Stimulated activated naive CD8-positive, alpha-beta T cell treated with anti-CD3 and anti-CD28 coated beads, Interleukin-15, amount 100 ng/mL, for 72 hours (primary cell): ENCODE measurements at places on chromosomes 3 and 15.
A peak's percentile ranks its signal among the peaks of the same experiment; 100 is the strongest.

DNA sequence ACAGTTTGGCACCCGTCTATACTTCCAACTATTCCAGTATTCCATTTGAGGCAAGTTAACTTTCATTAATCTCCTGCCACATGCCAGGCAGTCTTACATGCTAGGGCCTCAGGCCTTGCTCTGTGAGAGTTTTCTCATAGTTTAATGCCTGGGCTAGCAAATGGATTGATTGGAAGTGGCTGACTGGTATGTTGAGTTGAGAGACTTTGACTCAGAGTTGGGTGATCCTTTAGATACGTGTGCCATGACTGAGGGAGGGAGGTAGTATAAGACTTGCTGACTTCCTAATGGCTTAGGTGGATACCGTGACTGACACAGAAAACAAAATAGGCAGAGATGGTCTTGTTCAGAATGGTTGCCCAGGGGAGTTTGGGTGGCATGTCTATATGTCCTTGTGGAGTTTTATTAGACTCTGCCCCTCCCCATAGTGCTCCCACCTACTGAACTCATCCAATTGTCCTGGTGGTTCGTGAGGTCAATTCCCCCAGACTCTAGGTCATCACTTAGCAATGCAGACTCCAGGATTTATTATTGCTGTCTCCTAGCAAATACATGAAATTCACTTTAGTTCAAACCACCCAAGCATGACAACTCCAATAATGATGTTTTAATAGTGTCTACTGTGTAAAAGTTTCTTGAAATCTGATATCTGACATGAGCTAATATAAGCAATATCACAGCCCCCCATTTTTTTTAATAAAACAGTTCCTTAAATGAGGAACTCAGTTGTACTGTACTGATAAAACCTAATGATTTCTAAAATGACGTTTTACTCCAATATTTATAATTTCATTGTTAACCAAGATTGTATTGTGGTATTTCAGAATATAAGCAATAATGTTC, 413.9 kb upstream of the MDFIC2 start:
- DNase-seq, result no peak

GRCh38 chr3:32502118-32502945, at the start of gene CMTM6:
TSS of gene CMTM6 (minus strand) at chr3:32502852. CDS start at chr3:32502745, 107 bp downstream.
- DNase-seq, result peak; percentile 69

DNA sequence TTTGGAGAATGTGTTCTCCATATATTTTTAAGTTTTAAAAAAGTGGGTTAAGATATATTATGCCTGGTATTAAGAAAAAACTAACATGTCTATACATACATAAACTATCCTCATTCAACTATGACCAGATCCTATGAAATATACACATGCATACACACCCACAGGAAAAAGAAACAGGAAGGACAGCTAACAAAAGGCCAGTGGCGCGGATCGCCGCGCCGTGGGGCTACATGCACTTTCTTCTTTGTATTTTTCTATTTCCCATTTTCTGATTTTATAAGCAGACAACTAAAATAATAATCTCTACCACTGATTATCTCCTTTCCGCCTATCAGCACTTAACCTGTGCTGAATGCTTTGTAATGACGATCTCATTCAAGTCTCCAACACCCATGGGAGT, 160.1 kb downstream of the OR4M2 start:
- DNase-seq, result no peak

- no peak for DNase-seq
Observed at GRCh38 chr3:52791366-52791765, 3.2 kb upstream of the ITIH3 start.

- no peak for DNase-seq
Observed at GRCh38 chr3:12181806-12182205, 23.1 kb upstream of the TIMP4 start.

DNA sequence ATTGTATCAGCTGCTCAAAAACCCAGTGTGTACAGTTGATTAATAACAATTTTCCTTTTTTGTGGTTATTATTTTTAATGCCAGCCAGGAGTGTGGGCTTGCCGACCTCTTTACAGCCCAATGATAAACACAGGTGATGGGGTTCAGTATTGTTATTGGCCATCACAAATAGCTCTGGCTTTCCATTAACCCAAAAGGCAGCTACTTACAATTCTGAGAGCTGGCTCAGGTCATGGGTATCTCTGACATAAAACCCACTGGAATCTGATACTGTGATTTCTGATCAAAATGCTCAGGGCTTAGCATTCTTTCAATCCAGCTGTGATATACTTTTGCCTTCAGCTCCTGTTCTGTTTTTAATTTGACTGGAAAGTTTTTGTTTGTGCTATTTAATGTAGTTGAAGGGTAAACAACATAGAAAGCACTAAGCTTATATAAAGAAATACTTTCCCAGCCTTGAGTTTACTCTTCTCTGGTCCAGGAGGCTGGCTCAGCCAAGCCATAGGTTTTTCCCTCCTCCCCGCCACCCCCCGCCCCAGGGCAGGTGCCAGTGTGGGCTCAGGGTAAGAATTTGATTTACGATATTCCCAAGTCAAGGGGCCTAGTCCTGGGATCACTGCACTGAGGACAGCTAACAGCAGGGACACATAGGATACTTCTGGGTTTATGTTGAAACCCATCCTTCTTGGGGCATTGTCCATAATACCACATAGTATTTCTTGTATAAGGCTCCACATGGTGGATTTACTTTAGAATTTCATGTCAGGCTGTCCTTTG, 54.0 kb upstream of the MYZAP start:
- no peak for DNase-seq

DNA sequence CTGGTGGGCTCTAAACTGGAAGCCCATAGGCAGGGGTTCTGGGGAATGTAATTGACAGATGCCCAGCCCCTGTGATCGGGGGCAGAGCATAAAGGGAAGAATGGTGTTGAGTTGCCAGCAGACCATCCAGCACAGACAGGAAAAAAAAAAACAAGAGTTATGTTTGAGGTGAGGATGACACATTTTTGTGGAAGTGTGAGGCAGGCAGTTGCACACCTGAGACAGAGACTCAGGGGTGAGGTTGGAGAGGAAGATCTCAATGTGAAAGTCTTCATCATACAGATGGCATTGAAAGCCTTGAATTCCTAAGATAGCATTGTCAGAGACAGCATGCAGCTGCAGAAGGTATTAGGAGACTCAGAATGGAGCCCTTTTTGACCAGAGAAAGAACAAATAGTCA, 18.6 kb upstream of the ST8SIA2 start:
- no peak for DNase-seq

DNA sequence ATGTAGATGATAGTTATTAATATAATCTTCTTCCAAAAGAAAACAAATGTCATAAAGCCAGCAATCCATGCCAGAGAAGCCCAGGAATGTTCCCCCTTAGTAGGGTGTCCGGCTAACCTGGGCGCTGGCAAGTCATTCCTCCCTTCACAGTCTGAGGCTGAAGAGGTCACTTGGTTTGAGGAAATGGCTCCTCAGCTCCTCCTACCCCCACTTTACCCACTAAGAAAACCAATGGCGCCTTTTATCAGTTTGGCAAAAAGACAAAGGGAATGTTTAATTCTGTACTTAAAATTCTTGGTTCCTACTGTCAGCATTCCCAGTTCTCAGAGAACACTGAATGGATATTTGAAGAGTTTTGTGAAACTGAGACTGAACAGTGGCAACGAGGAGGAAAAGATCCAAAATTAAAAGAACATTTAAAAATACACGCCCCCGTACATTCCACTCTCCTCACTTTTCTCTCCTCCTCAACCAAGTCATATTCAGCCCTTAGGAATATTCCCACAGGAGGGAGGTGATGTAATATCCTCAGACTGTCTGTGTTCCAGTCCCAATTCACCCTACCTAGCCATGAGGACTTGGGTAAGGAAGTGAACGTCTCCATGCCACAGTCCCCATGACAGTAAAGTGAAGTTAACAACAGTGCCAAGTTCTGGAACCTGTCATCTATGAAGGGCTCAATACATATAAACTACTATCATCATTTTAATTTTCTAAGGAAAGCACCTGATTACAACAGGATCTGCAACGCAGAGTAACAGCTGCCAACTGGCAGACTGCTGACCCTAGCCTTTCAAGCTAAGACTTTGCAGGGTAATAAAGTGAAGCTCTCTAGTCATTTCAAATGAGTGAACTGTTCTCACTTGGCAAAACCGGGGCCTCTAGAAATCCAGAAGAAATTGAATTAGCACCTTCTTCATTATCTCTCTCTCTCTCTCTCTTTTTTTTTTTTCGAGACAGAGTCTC, 234.5 kb upstream of the ICE2 start:
- no peak for DNase-seq

- DNase-seq, result no peak
Observed at GRCh38 chr3:69088063-69088462, 3.3 kb downstream of the ARL6IP5 start.

DNA sequence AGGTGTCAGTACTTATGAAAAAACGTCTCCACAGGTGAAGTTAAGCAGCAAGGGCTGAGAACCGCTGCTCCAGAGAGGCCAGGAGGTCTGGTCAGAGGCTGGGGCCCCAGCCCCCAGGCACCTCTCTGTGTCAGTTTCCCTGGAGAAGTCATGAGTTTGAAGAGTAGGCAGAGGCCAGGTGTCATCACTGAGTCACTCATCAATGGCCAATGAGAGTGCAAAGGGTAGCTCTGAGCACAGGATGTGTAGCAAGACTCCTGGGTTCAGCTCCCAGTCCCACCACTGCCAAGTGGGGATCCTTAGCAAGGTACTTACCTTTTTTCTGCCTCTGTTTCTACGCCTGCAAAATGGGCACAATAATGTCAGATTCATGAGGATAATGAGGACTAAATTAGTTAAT, 47.9 kb downstream of the CORO2B start:
- no peak for DNase-seq
